Mucosa of gallbladder (tissue), 1 donor: ENCODE measurements at places on chromosomes 11 and 22. TPM values are rescaled to one million over a fixed set of nuclear protein-coding genes. Genes with fewer than 3 reads are reported as not detected.

BTBD18 gene
- not detected for total RNA-seq

DNA sequence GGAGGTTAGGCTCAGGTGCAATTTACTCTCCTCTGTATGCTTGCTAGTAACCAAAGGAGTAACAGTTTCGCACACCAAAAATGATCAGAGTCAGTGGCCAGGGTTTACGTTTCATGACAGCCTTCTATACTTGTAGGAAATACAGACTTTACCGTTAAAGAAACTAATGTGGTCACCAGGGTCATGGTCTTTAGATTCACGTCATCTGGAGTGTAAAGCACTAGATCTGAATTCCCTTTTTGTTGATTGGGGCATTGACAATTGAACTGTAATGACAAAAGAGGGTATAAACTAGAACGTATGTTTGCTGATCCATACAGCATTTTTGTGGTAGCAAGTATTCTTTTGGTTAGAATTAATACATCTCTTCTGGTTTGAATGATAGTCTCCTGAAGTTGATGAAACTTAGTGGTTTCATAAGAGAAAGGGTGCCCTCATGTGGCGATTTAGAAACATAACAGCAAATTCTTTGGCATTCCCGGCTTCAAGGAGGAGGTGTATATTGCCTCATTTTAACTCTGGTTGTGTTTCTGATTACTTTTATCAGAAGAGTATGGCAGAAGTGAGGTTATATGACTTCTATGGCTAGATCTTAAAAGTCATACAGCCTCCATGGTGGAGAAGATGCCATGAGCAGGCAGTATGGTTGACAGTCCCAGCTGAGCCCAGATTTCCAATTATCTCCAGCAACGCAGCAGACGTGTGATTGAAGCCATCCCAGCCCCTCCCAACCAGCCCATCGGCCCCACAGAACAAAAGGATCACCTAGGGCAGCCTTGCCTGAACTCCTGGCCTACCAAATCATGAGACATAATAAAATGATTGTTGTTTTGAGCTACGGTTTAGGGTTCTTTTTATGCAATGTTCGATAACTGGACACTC is 35.1 kb downstream of the MMP7 start:
- peak; percentile 68 for DNase-seq

- no peak for DNase-seq
Measured at GRCh38 chr11:66327171-66328030, 8.8 kb downstream of the RIN1 start.

GRCh38 chr11:116415095-116415494 is 357.7 kb downstream of the BUD13 start:
- DNase-seq = no peak

DNA sequence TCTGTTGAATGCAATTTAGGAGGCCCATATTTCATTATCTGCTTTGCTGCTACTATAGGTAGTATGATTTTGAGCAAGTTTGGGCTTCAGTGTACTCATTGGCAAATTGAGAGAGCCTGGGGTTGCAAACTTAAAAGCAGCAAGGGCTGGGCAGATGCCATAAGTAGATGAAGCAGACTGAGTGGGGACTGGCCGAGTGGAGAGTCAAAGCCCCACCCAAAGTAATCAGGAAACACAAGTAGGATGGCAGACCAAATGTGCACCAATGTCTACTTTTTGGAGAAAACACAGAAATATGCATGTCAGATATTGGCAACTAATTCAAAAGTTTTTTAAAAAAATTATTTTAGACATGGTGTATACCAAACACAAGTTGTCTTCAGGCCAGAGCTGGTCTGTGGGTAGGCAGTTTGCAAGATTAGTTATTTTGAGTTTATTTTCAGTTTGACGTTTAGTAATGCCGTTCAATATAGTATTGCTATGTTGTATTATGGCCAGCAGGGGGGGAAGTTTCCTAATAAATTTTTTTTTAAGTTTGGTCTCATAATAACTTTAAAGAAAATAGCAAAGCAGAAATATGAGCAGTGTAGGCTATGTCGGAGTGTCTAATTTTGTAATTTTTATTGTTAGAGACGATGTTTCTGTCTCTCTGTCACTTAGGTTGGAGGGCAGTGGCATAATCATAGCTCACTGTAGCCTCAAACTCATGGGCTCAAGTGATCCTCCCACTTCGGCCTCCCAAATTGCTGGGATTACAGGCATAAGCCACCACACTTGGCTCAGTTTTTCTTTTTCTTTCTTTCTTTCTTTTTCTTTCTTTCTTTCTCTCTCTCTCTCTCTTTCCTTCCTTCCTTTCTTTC is 105.1 kb downstream of the HIPK3 start:
- no peak for DNase-seq

DNA sequence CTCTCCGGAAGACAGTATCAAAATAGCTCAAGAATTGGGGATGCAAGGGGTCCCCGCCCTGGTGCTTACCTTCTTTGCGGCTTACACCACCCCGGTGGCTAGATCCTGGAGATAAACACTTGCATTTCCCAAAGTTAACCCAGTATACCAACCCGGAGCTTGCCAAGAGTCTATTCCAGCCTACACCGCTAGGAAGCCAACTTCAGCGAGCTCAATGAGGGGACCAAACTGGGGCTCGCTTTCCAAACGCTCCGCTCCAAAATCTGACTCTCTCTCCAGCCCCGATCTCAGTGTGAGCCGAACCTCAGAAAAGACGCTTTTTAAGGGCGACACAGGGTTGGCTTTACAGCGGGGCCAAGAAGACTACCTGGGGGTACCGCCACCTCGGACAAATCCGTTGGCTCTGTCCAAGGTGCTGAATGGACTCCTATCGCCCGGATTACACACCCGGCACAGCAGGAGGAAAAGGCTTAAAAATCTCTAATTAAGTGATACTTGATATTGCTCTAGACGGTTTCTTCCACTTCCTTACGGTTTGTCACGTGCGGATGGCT is 20.1 kb upstream of the BDNF start:
- peak; percentile 32 for DNase-seq

GRCh38 chr11:8059571-8060011 is 21.4 kb upstream of the TUB start:
- no peak for DNase-seq

SELENOH gene
- total RNA-seq = 120 TPM

MRTFA gene
- 44.1 TPM for total RNA-seq

CLMP gene
- total RNA-seq = 53.9 TPM

- no peak for DNase-seq
Measured at GRCh38 chr11:1948389-1948788, 1.3 kb downstream of the MRPL23 start.

SYT7 gene
- 1.5 TPM for total RNA-seq

GRCh38 chr22:20106205-20106848 is 9.6 kb upstream of the RANBP1 start:
- no peak for DNase-seq

SLC22A12 gene
- not detected for total RNA-seq

- DNase-seq = no peak
Measured at GRCh38 chr11:76823481-76824028, 37.2 kb upstream of the ACER3 start.

DNA sequence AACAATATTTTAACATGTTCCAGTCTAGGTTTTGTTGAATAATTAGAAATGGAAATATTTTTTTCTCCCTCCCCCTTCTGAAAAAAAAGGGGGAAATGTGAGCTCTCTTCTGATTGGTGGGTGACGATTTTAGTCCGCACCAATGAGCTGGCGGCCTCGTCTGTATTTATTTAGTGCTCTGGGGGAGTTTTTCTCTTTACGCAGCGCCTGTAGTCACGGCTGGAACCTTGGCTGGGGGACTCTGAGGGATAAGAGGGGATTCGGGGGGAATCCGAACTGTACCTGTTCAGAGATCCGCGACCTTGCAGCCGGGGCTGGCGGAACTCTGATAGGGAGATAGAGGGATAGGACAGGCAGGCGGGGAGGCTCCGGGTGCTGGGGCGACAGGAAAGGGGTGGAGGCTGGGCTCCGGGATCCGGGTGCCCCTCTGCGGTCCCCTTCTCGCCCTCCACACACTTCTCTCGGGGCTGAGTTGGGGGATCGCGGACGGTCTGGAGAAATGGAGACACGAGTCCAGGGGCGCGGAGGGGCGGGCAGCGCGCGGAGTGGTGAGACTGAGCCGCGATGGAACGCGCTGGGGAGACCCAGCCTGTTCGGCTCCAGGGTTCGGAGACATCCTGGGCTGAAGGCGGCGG is 99.7 kb upstream of the HSD17B12 start:
- no peak for DNase-seq

- no peak for DNase-seq
Measured at GRCh38 chr11:22558664-22559063, 67.0 kb downstream of the FANCF start.

GRCh38 chr22:23520863-23521440 is 59.1 kb downstream of the IGLL1 start:
- no peak for DNase-seq

DNA sequence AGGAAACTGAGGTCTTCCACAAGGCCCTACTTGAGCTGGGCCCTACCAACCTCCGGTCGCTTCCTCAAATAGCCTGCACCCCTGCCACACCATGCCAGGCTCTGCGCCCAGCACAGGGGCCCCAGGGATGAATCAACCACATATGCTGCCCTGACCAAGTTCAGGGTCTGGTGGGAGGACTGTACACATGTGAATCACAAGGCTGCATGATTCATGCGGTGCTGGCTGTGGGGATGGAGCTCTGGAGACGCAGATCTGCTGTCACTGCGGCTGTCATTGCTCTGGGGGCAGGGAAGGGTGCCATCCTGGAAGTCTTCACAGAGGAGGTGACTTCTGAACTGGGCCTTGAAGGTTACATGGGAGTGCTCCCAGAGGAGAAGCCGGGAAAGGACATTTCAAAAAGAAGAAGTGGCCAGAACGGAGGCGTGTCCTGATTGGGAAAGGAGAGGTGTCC is 21.5 kb downstream of the CYTH4 start:
- no peak for DNase-seq

GRCh38 chr11:123069908-123070821 is 8.2 kb upstream of the HSPA8 start:
- DNase-seq = no peak

GRCh38 chr11:43245466-43245865 is 66.3 kb upstream of the API5 start:
- DNase-seq = no peak

DNA sequence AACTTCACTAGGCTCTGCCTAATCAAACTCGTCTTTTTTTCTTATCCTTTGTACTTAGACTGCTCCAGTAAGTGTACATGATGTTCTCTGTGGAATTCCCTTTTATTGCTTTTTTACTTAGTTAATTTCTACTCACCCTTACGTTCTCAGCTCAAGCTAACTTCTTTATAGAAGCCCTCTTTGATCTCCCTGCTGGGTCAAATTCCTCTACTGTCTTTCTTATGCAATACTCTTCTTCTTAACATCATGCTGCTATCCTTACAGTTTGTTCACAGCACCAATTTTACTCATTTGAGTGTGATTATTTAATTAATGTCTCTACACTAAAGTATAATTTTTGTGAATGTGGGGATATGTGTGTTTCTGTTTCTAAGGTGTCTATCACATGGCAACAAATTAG is 498.3 kb downstream of the CNTN5 start:
- DNase-seq = no peak

DNA sequence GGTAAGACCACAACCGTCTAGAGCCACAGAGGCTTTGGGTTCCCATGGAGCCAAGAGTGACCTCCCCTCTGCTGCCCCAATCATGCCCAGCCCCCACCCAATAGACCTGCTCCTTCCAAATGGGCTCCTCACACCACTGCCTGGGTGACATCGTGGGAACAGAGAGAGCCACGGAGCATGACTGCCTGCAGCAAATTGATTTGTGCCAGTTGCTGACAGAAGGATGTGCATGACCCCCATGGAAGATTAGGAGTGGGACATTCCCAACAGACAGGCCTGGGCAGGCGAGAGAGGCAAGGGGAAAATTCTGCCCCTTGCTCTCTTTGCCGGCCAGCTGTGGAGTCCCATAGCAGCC is 88.5 kb downstream of the TENM4 start:
- DNase-seq = no peak

DNA sequence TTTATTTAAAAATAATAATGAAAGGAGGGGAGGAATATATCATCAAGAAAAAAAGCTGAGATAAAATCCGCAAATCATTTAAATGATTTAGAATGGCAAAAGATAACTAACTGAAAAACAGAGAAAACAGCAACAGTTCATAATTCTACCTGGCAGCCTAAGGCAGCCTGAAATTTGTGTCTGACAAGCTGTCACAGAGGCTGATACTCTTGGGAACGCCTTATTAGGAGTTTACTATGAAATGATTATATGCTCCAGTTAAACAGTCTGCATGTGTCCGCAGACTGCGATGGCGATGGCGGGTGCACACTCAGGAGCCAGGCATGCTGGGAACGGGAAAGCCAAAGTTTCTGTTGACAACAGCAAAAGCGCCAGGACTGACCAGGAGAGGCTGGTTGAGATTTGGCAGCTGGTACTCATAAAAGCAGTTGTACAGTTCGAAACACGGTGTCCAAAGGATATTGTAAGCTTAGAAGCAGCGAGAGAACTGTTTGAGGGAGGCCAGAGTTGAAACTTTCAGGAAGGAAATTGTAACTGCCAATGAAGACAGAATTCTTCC is 172.9 kb upstream of the MPPED2 start:
- DNase-seq = no peak

THY1 gene
- 17.8 TPM for total RNA-seq

CHRDL2 gene
- total RNA-seq = 312 TPM
